ENCODE measurements at places on chromosomes 6 and 20. TPM values are rescaled to one million over a fixed set of nuclear protein-coding genes. Genes with fewer than 3 reads are reported as not detected.

- DNase-seq = no peak
Measured at GRCh38 chr6:622462-622861, 34.4 kb downstream of the HUS1B start.

DNA sequence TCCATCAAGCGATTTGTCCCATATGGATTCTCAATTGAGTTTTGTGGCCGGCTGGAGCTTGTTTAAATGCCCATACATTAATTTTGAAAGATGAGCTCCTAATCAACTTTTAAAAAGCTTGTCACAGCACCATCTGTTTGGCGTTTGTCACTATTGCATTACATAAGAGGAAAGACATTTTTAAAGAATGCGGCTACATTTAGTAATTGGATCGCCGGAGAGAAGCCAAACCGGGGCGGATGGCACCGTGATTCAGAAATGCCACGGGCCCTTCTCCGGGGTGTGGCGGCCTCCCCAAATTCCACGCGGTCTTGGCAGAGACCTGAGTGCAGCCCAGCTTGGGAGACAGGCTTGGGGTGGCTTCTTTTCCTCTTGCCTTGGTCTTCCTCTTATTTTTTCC lies 67.7 kb upstream of the ZNFX1 start:
- DNase-seq = peak; percentile 79

- DNase-seq = peak; percentile 3
Measured at GRCh38 chr6:25788305-25788922, 33.9 kb downstream of the SLC17A4 start.

- no peak for DNase-seq
Measured at GRCh38 chr6:13262302-13263230, 65.8 kb downstream of the TBC1D7 start.

DNA sequence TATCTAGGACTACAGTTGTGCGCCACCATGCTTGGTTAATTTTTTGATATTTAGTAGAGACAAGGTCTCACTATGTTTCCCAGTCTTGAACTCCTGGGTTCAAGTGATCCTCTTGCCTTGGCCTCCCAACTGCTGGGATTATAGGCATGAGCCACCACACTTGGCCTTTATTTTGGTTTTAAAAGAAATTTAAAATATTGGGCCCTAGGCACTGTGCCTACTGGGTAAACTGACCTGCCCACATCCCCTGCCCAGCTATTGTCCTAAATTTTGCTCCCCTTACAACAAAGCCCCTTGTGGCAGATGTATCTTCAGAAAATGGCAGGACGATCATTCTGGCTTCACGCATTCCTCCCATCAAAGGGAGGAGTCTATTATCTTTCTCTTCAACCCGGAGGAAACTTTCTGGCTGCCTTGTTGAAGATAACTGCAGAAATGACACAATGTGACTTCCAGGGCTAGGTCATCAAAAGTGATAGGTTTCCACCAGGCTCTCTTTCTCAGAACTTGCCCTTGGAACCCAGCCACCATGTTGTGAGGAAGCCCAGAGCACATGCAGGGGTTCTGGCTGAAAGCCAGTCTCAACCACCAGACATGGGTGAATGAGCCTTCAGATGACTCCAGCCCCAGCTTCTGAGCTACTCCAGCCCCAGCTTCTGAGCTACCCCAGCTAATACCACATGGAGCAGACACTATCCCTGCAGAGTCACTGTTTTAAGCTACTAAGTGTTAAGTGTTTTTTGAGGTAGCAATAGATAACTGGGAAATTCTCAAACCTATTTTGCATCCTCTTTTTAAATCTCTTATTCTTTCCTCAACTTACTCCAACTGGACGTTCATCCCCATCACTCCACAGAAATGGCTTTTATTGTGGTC lies 4.6 kb upstream of the GUCA1B start:
- peak; percentile 74 for DNase-seq

- no peak for DNase-seq
Measured at GRCh38 chr20:4299216-4299615, 283.9 kb upstream of the RNF24 start.

DNA sequence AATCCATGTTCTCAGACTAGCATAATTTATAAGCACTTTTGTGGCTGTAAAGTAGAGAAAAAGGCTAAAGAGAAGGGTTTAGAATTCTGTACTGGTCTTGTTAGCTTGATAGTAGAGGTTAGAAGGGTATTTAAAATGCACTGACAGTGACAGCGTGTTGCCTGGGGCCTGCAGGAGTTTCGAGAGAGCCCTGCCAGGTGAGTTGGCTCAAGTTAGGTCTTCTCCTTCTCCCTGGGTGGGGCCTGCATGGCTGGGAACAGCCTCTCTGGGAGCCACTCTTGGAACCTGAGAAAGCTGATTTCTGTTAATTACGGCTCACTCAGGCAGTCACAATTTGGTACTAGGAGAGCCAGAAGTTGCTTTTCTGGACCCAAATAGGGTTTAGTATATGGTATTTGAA lies 103.7 kb downstream of the ARID1B start:
- no peak for DNase-seq

Gene CNBD2
- total RNA-seq = 2.1 TPM

- peak; percentile 8 for DNase-seq
Measured at GRCh38 chr20:62642666-62643520, 590 bp downstream of the SLCO4A1 start.

Gene BACH2
- total RNA-seq = 17.5 TPM

DNA sequence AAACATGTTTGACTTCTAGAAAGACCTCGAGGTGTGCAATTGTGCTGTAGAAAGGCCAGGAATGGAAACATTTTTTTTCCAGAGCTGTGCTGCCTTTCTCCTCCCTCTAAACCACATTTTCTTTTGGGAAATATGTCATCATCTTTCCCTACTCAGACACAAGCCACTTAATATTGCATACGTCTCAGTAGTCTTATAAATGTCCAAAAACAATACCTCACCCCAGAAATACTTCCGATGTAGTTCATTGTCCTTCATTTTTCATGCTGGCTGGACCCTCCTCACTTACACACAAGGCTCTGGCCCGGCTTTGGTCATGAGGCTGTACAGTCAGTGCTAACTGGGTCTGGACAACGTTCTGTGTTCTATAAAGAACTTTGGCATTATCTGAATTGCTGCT lies 126.4 kb downstream of the SCML4 start:
- DNase-seq = peak; percentile 33

GRCh38 chr6:20207088-20207418 lies 5.2 kb downstream of the MBOAT1 start:
- no peak for DNase-seq

DNA sequence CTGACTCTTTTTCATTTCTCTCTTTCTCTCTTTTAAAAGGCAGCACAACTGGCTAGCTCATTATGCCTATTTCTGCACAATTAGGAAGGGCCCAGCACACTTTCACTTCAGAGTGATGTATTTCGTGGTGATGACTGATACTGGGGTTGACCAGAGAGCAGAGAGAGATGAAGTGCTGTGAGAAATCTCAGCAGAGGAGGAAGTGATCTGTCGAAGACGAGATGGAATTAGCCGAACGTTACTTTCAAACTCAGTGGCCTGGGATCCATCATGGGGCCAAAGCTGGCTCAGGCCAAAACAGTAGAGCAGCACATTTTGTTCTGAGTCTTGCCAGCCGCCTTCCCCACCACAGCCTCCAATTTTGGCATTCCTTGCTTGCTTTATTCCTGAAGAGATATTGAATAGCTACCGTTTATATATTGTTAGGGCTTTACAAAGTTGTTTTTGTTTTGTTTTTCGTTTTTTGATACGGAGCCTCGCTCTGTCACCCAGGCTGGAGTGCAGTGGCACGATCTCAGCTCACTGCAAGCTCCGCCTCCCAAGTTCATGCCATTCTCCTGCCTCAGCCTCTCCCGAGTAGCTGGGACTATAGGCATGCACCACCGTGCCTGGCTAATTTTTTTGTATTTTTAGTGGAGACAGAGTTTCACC lies 213.2 kb upstream of the ECI2 start:
- no peak for DNase-seq

Gene SASH1
- 13.3 TPM for total RNA-seq

Gene HDGFL1
- total RNA-seq = not detected

Gene OXT
- total RNA-seq = not detected

- DNase-seq = no peak
Measured at GRCh38 chr20:846894-847278, 13.4 kb downstream of the FAM110A start.

GRCh38 chr6:145865175-145865574 lies 50.6 kb upstream of the FBXO30 start:
- DNase-seq = no peak

DNA sequence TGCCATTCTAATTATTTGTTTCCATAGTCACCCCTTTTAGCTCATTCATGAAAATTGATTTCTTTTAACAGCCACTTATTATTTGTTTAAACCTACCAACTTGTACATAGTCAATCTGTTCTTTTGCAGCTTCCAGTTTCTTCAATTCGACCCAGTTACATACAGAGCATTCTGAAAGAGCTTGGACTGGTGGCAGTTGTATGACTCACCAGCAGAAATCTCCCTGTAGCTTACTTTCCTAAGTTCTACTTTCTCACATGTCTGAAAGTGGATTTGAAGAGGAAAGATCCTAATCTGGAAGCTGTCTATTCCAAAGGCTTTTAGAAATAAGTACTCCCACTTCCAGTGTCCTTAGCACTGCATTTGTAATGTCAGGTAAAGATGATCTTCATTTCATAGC lies 447.9 kb downstream of the HTR1B start:
- DNase-seq = peak; percentile 39

DNA sequence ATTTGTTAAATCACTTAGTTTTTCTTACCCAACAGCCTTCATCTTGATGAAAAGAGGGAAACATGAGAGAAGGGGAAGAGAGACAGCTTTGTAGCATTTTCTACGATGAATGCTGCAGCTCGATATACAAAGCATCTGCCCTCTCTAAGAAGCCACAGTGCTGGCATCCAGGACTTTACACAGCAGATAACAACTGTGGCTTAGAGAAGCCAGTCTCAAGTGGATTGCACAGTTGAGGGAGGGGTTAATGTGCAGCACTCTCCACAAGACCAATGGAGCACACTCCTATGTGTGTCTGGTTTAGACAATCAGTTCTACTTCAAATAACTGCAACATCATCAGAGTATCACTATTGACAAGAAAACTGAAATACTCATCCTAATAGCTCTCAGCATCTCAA lies 5.8 kb downstream of the C6orf120 start:
- no peak for DNase-seq

GRCh38 chr6:74284284-74284683 lies 588.3 kb downstream of the CD109 start:
- no peak for DNase-seq

DNA sequence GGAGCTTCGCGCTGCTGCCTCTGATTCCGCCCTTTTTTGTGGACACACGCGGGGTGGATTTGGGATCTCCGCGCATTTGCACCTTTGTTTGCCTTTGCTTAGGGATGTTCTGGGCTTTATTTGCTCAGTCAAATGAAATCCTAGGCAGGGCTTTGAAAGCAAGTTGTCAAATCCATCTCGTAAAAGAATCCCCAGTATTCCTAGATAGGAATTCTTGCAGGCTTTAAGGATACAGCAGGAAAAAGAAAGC lies 453 bp downstream of the CEP57L1 start:
- no peak for DNase-seq

DNA sequence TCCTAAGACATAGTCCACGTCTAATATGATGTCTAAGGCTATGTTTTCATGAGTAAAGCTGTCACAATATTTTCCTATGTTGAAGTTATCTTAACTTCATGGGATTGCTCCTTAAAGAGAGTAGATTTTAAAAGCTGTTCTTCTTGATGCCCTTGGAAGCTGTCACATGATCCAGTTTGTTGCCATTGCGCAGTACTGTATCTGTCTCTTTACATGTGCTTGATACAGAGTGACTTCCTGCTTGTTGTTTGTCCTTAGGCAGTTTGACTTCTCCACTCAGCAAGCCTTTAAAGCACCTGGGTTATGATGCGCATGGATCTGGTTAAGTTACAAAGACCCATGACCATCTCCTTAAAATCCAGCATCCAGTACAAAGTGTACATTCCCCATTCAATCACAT lies 85.4 kb downstream of the CDYL start:
- no peak for DNase-seq

- no peak for DNase-seq
Measured at GRCh38 chr6:156779206-156780094, 2.3 kb downstream of the ARID1B start.

GRCh38 chr20:49318091-49318429 lies 40.2 kb upstream of the ZNFX1 start:
- DNase-seq = no peak

DNA sequence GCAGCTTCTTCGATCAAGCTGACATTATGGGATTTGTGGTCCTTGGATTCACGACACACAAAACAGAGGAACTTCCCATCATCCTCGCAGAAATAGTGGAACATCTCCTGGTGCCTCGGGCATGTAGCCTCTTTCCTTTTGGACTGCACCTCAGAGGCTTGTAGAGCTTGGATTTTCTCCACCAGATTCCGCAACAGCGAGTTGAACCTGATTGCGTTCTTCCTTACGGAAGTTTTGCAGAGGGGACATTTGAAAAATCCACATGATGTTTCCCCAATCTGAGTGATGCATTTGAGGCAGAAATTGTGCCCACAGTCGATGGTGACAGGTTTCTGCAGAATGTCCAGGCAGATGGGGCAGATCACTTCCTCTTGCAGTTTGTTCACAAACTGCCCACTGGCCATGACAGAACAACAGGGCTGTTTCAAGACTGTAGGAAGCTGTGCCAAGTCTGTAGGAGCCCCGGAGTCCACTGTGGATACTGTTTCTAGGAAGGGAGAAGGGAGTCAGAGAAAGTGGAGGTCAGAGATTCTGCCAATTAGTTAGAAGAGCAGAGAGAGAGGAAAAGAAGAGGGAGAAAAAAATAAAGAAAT lies 392 bp downstream of the TRIM31 start:
- no peak for DNase-seq

Gene TMEM170B
- total RNA-seq = 1.5 TPM

DNA sequence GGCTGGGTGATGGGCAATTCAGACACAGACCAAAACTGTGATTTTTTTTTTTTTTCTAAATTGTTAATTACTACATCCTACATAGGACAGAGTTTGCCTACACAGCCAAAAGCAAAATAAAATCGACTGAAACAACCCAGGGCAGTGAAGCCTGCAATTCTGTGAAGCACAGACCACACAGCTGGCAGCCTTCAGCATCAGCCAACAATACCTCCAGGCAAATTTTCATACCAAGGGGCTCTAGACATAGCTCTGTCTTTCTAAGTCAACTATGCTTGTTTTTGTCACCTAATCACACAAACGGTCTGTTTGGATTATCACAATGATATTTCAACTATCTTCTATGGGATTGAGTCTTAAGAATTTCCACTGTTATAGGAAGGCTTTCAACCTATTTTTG lies 17.6 kb downstream of the RMND1 start:
- DNase-seq = no peak

Gene RUNX2
- 26.1 TPM for total RNA-seq

Gene FKBP1C
- 0.32 TPM for total RNA-seq
